ENCODE measurements at places on chromosomes 5 and 9. TPM values are rescaled to one million over a fixed set of nuclear protein-coding genes. Genes with fewer than 3 reads are reported as not detected.

DNA sequence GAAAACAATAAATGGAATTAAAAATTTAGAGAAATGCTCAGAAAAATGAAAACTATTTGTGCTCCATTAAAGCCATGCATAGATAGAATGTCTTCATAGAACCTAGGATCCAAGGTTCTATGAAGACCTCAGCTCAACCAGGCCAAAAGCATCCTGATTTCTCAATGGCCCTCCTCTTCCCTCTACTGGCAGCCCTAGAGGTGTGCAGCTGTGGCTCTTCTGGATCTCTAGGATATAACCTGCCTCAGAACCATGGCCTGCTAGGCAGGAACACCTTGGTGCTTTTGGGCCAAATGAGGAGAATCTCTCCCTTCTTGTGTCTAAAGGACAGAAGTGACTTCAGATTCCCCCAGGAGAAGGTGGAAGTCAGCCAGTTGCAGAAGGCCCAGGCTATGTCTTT is 15.1 kb downstream of the IFNA1 start:
- DNase-seq, result peak; percentile 68
- H3K36me3 ChIP-seq, result no peaks in the 10 kb centered on the region
- H3K27me3 ChIP-seq, result peaks cover 6% of the 10 kb centered on the region
- no peak overlapping the region for H3K27ac ChIP-seq
- no peaks in the 10 kb centered on the region for H3K4me1 ChIP-seq

GRCh38 chr9:27110181-27110580 is 1.2 kb downstream of the TEK start:
- no peak overlapping the region for H3K27ac ChIP-seq
- no peak overlapping the region for H3K4me3 ChIP-seq

Gene RABL6
- 82.5 TPM for total RNA-seq

Gene INSL6
- total RNA-seq, result not detected

Gene LTC4S
- 3.0 TPM for total RNA-seq
